Stimulated activated CD4-positive, alpha-beta T cell treated with anti-CD3 and anti-CD28 coated beads, TNF-alpha, amount 100 ng/mL, for 48 hours (primary cell): ENCODE measurements at places on chromosomes 2 and 18.

DNA sequence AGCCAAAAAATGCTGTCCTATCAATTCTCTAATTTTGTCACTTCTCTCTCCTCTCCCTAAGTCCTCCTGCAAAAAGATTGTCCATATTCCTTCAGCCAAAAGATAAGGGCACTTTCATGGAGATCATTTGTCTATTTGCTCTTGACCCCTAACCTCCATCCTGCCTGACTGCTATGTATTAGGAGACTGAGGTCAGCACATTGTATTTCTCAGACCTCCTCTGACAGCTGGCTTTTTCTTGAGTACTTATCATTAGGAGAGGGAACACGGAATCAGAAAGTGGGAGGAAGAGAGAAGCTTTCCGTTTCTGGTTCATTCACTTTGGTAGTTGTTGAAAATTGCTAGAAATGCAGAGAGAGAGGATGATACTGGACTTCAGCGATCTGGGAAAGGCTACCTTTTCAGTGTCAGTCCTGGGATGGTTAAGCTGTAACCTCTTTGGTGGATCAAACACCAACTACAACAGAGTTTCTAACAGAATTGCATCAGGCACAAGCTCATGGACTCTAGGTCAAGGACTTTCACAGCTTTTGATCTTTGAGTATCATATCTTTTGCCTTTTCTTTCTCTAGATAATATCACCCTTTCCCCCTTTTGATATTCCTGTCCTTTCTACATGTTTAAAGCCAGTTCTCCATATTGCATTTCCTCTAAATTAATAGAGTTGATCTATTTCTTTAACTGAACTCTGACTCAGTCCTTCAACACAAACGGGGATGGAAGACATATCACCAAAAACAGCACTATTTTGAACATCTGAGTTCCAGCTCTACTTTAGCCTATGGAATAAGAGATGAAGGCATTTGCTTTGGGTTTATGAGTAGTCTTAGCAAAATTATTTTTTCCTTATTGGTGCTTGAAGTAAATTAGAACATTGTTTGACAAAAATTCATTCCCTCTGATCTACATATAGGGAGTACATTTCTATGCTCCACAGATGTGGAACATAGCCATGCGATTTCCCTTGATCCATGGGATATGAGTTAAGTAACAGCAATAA lies 63.3 kb upstream of the KYNU start:
- no peak for DNase-seq

- no peak for DNase-seq
These were observed 144.3 kb downstream of the BCL2 start for GRCh38 chr18:63175264-63175663.

DNA sequence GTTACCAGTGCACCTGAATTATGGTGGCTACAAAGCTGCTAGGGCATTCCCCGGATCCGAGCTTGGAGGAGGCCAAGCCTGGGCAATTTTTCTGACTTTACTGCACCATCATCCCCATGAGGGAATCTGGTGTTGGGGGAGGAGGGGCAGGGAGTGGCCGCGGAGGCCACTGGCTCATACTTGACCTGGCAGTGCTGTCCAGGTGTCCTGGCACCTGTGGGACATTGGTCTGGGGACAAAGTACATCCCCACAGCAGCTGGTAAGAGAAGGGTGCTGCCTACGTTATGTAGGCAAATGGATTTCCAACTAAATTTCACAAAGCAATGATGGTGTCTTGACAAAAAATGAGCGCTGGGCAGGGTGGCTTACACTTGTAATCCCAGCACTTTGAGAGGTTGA lies 48.3 kb downstream of the KLHL29 start:
- DNase-seq, result no peak

GRCh38 chr2:70088598-70089219 lies 1.4 kb downstream of the PCBP1 start:
- no peak for DNase-seq

DNA sequence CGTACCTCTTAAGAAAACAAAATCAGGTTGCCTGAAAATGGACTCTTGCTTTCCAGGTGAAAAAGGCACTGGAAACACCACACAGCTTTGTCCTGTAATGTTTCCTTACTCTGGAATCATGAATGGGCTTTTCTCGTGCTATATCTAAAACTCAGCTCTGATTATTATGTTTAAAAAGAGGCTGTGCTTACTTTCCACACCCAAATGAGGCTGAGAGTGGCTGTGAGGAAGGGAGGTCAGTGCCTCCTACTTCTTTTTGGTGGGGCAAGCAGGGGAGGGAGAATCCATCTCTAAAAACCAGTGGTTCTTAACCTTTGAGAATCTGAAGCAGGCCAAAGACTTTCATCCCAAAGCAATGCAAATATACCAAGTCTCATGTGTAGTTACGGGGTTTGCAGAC lies 148.6 kb downstream of the FAM210A start:
- DNase-seq, result no peak

GRCh38 chr18:48213791-48214190 lies 195.4 kb downstream of the ZBTB7C start:
- no peak for DNase-seq

- no peak for DNase-seq
These were observed 171.1 kb downstream of the FTCDNL1 start for GRCh38 chr2:199679883-199680282.

DNA sequence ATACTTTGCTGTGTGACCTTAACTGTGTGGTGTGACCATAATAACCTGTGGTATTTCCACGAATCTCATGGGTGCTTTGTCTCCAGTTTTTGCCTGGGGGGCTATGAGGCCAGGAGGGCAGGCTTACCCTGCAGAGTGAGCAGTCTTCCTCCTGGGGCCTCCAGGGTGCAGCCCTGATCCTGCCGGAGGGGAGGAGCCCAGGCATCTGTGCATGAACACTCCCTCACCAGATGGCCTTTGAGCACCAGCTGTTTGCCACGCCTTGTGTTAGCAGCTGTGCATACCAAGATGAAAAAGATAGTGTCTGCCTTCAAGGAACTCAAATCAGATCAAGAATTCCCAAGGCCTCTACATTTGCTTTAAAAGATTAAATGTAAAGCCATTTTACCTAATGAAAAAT lies 75.0 kb upstream of the RBM44 start:
- no peak for DNase-seq

DNA sequence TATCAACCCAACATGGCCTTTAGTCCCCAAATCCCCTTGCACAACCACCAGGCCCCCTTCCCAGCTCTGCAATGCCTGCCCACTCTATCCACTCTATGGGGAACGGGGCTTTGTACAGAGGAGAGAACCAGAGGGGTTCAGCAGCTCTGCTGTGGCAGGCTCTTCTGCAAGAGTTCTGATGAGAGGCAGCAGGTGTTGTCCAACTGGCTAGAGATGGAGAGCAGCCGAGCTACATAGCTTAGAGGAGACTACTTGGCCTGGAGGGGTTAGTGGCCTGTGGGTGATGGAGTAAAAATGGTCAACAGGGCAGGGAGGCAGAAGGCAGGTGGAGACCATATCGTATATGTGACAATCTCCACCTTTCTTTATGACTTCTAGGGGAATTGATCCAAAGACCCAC lies 103.0 kb downstream of the QPCT start:
- no peak for DNase-seq

DNA sequence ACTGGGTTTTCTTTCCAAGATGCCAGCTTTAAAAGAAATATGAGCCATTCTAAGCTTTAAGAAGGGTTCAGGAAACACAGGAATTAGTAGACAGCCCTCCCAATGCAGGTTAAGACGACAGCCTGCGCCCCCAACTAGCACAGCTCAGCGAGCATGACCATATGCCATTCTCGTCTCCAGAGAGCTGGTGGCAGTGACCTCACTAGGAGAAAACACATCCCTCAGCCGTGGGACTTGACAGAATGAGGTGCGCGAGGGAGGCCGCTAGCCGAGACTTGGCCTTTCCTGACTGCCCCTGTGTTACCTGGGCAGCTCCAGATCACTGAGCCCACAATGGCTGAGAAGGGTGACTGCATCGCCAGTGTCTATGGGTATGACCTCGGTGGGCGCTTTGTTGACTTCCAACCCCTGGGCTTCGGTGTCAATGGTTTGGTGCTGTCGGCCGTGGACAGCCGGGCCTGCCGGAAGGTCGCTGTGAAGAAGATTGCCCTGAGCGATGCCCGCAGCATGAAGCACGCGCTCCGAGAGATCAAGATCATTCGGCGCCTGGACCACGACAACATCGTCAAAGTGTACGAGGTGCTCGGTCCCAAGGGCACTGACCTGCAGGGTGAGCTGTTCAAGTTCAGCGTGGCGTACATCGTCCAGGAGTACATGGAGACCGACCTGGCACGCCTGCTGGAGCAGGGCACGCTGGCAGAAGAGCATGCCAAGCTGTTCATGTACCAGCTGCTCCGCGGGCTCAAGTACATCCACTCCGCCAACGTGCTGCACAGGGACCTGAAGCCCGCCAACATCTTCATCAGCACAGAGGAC lies 103.9 kb downstream of the MAPK4 start:
- DNase-seq, result no peak

- no peak for DNase-seq
These were observed 167.3 kb upstream of the SRD5A2 start for GRCh38 chr2:31748041-31748440.

GRCh38 chr2:38245114-38245641 lies 131.9 kb downstream of the ATL2 start:
- no peak for DNase-seq

GRCh38 chr2:234768608-234769196 lies 183.1 kb upstream of the SH3BP4 start:
- no peak for DNase-seq

DNA sequence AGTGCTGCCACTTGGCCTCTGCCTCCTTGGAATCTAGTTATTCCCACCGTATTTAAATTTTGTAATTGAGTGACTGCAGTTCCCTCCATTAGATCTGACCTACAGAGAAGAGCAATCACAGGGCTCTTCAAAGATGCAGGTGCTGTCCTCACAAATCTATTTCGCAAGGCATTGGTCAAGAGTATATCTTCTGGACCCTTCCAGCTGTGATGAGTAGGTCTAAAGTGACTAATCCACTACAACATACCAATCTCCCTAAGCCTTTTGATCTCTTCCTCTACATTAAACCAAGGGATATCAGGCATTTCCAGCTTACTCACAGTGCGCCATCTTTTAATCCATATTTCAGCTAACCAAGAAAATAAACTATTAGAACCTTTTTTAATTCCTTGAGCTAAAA lies 65.1 kb upstream of the COL3A1 start:
- DNase-seq, result no peak

- no peak for DNase-seq
These were observed 65.9 kb downstream of the TMEM247 start for GRCh38 chr2:46545015-46545839.

DNA sequence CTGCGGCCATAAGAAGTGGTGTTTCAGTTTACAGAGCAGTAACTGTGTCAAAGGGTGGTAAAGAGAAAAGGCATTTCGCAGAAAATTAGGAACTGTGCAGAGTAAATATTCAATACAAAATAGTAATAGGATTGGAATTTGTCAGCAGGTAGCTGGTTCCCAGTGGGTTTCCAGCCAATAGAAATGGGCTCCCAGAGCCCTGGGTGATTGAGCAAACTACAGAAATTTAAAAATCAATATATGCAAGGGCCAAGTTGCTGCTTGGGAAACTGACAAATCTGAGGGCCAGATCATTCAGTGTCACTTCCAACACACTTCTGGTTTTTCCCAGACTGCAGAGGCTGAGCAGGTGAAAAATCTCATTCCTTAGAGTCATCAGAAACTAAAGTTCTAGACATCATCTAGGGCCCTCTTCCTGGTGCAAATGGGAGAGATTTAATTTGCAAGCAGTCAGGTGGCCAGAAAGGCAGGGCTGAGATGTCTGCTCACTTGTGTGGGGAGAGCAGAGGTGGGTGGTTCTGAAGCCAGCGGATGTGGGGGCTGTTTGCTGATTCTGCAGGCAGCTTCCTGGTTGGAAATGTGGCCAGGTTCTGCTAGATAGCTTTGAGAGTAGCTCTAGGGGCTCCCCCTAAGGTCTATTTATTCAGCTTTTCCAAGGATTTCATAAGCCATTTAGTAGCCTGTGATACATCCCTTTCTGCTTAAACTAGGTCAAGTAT lies 182.4 kb downstream of the NCK2 start:
- DNase-seq, result peak; percentile 28

DNA sequence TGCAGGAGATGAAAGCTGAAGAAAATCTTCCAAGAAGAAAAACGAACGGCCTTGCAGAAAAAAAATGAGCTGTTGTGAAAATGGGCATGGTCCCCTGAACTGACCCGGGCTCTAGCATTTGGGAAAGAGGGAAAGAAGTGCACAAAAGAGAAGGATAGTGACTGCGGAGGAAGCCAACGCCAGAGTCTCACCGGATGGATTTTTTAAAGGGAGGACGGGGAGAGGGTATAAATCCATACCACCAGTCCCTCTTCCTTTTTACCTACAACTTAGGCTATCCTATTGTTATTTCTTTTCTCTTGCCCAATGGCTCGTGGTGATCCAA lies 601 bp downstream of the WDR35 start:
- DNase-seq, result no peak

DNA sequence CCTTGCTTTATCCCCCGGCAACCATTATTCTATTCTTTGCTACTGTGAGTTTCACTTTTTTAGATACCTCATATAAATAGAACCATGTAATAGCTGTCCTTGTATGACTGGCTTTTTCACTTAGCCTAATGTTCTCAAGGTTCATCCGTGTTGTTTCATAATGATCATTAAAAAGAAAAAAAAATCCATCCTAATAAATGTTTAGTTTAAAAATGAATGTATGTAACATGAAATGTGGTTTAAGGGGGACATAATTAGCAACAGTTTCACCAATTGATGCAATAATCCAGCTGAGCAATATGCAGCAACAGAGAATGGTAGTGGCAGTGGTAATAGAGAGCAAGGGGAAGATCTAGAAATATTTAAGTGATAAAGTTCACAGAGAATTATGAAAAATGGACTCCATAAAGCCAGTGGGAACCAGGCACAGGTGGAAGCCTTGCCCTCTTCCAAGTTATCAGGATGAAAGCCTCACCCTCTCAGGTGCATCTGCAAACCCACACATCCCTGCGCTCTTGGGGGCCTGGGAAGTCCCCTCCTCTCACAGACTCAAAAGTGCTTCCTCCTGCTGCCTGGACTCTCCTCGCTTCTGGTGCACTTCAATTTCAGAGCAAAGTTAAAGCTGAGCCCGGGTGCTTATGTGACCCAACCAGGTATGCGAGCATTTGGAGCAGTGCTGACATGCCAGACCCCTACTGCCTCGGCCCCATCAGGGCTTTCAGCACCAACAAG lies 1403.3 kb upstream of the SLC39A10 start:
- DNase-seq, result no peak

GRCh38 chr18:9000733-9001132 lies 101.8 kb upstream of the NDUFV2 start:
- DNase-seq, result no peak

DNA sequence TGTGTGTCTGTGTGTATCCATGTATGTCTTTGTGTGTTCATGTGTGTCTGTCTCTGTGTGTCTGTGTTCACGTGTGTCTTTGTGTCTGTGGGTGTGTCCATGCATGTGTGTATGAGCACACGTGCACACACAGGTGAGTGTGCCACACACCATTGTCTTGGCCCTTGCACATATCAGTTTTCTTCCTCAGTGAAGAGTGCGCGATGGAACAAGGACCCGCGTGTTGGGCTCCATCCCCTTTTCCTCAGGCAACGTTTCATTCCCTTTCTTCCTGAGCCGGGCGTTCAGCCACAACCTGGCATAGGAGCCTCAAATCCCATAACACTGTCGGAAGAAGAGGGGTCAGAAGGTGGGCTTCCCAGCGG lies 74.3 kb downstream of the PTGR3 start:
- no peak for DNase-seq
